ENCODE measurements at places on chromosomes 2 and 18.

GRCh38 chr2:120659275-120659977 lies 76.2 kb upstream of the GLI2 start:
- no peak for DNase-seq

- DNase-seq = no peak
Measured at GRCh38 chr18:9243029-9243428, 91.5 kb upstream of the TWSG1 start.

DNA sequence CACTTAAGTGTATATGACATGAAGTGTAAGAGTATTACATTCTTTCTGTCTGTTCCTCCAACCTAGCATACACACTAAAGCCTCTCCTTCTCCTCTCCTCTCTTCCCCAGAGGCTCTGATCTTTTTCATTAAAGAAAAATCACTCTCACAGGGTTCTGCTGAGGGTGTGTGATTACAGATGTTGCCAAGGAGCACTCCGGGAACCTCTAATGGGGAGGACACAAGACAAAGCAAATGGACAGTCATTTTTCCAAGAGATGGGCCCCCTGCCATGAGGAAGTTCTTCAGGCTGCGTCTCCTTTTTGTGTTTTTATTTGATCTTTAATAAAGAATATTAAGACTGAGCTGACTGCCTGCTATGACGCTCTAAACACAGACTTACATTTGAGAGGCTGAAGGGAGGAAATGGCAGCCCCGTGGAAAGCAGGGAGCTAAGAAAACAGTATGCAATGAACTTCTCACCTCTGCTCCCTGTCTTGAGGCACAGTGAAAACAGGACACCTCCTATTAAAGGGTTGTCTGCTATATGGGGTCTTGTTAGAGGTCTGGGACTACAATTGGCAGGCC lies 578.1 kb downstream of the PIK3C3 start:
- DNase-seq = no peak

GRCh38 chr2:230908595-230909191 lies 16.3 kb downstream of the GPR55 start:
- DNase-seq = peak; percentile 14

DNA sequence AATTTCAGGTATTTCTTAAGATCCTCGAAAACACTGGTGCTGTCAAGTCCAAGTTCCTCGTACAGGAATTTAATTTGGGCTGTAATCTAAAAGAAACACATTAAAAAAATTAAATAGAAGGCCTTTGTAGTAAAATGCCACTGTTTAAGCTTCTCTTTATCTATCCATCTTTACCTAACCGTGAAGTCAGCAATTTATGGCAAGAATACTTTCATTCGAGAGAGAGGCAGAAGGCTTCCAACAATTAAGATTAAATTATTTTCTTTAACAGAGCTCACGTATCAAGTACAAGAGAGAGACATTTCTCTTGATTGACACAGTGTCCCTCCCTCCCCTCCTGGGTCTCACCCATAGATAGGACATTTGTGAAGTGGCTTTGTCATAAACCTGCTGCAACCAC lies 39.9 kb downstream of the PREPL start:
- DNase-seq = no peak

DNA sequence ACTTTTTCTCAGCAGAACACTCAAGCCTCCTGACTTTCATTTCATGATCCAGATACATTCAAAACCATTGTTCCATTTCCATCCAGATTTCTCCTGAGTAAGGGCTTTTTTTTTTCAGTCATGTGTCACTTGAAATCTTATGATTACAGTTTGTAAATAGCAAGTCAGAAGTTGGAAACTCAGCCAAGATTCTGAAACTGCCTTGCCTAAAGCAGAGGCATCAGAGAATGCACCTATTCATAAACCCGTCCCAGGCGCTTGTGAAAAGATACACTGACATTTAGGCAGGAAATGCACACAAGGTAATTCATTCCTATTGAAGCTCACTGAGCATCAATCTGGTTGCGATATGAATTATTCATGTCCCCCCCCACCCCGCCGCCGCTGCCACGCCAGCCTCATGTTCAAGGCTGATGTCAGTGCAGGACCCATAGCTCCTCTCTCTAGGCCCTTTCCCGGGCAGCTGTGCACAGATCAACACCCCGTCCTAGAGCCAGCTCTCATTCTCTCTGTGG lies 30.4 kb upstream of the MGAT4A start:
- no peak for DNase-seq

GRCh38 chr18:78540636-78541529 lies 438.7 kb upstream of the SALL3 start:
- no peak for DNase-seq

DNA sequence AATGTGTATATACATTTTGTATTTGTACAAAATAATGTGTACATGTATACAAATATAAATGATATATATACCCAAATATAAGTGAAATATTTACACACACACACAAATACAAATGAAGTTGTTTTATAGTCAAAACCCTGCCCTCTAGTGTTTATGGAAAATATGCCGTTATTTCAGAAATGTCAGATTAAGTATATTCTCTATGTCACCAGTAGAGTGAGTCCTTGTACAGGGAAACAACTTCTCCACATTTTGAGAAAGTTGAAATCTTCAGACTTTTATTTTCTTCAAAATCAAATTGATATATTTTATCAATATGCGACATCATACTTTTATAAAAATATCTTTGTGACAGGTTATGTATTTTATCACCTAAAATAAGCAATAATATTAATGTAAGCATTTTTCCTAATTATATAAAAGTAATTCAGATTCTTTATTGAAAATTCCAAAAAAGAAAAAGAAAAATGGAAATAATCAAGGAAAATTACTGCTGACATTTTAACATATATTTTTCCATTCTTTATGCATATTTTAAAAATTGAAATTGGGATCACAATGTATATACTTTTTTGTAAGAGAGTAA lies 22.4 kb downstream of the ARL6IP6 start:
- peak; percentile 29 for DNase-seq

DNA sequence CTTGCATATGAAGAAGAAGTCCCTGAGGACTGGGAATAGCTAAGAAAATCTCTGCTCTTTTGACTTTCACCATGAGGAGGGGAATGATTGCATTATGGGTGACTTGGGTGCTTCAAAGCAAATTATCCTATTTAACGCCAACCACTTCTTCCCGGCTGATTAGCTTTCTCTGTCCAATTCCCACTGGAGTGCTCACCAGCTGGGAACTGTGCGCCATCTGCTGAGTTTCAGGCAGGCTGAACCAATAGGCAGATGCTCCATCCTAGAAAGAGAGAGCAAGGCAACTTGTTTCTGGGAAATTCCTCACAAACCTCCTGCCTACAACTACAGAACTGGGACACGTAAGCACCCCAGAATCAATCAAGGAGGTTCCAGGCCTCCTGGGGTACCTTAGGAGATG lies 49.4 kb downstream of the POLE4 start:
- no peak for DNase-seq

- no peak for DNase-seq
Measured at GRCh38 chr2:217085543-217085942, 225.7 kb upstream of the TNP1 start.

DNA sequence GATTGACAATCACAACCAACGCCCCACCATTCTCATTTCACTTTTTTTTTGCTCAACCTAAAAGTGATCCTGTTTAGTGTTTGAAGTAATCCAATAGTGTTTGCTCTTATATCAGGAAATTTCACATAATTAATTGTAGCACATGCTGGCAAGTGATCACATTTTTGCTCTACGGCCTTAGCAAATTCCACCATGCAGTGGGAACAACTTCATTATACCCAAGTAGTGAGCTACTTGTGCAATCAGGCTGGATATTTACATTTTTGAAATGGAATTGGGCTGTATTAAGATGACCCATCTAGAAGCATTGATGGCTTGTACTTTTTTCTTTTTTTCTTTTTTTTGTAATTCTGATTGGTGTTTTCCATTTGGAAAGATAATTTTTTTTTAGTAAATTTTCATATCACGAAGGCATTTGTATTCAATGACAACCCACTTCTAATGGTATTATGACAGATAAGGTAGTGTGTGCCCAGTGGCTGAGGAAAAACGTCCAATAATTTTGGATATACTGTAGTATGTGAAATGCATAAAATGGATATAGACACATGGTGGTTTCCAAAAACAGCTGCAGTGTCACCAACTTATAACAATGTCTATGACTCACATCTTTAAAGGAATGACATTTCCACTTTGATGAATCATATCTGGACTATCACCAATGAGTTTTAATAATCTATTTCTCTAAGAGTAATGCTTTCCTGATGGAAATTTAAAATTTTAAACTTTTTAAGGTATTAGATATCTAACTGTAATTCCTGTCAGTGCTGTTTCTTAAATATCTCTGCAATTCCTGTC lies 130.6 kb downstream of the COL6A3 start:
- no peak for DNase-seq

- DNase-seq = no peak
Measured at GRCh38 chr2:60502144-60502543, 51.3 kb downstream of the BCL11A start.

GRCh38 chr2:190537765-190538164 lies 3.2 kb upstream of the NEMP2 start:
- no peak for DNase-seq

DNA sequence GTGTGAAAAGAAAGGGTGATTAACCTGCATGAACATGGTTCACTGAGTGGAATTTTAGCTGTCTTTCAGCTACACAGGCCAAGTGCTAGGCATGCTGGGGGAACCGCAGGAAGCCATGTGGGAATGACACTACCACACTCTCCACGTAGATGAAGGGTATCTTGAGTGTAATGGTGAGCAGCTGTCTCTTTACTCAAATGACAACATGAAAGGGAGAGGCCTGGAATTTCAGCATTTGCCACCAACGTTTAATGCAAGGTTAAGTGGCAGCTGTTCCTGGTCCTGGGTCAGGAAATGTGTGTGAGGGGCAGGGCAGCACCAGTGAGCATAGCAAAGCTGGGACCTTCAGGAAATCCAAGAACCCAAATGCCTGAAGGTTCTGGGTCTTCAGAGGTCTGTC lies 588.4 kb downstream of the SLC4A3 start:
- DNase-seq = no peak

- DNase-seq = peak; percentile 39
Measured at GRCh38 chr2:151111599-151112278, 149.9 kb downstream of the RBM43 start.

DNA sequence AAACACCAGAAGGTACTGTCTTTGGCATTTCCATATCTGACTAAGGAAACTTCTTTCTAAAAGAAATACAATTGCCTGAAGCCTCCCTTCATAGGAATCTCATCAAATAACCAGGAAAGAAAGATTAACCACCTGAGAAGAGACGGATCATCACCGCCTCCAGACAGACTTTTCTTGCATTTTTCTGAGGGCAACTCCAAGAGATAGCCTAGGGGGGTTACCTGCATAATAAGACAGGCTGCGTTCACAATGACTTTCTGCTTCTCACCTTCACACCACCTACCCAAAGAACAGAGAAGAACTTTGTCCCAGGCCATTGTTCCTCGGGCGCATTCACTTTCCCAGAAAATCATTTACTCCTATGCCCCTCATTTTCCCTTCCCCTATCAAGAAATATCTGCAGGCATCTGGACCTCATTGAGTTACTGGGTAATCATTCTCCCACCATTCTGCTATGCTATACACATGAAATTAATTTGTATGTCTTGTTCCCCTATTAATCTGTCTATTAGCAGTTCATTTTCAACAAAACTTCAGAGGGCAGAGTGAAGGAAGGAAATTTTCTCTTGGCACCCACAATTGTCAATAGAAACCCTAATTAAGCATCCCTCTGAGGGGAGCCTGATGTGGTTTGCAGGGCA lies 8.3 kb upstream of the POMC start:
- no peak for DNase-seq

- no peak for DNase-seq
Measured at GRCh38 chr2:67219651-67220050, 177.5 kb upstream of the ETAA1 start.

DNA sequence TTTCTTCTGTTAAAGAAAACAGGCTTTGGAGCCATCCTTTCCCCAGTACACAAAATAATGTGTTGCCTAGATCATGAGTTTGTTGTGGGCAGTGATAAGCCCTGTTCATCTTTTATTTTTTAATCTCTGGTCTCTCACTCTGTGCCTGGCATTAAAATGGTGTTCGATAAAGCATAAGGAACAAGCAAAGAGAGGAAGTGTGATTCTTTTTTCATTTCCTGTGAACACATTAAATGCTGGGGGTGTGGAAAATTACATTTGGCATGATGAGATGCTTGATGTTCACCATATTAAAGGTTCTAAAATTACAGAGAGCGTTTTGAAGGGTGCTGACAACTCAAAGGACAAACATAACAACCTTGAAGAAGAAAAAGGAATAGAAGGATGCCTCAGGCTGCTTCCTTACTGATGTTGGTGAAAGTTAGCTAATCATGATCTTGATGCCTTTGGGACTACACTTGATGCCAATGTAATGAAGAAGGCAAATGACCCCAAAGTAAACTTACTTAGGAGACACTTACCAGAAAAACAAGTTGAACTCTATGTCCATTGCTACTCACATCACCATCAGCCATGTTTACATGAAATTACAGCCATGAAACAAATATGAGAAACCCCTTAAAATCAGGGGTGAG lies 33.0 kb downstream of the TMEFF2 start:
- no peak for DNase-seq

DNA sequence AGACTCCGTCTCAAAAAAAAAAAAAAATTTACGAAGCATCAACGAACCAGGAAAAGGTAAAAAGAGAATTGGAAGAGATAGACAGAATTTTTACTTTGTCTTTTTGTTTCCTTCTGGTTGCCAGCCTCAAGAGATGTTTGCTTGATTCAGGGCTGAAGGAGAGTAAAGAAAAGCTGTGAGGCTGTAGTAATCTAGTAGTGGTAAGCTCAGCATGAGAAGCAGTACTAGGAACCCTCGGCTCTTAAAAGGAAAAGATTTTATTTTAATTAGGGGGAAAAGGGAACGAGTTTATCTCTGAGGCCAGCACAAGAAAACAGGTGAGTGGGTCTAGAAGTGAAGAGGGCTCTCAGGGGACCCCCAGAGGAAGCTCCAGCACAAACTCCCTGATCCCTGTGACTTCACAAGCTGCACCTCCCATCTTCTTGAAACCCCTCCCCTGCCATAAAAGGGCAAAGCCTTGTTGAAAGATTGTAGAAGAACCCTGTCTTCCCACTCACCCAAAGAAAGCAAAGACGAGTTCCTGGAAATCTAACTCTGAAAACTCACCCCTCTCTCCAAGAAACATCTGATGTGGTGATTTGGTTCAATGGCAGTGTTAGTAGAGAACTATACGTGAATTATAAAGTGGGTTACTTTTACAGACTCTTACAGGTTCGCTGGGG lies 8.6 kb downstream of the RBMS1 start:
- no peak for DNase-seq

- no peak for DNase-seq
Measured at GRCh38 chr18:64244571-64244970, 95.7 kb upstream of the LINC00305 start.

- no peak for DNase-seq
Measured at GRCh38 chr2:174338671-174339560, 4.2 kb downstream of the SP9 start.

GRCh38 chr2:78416625-78417300 lies 608.7 kb upstream of the REG3G start:
- no peak for DNase-seq

DNA sequence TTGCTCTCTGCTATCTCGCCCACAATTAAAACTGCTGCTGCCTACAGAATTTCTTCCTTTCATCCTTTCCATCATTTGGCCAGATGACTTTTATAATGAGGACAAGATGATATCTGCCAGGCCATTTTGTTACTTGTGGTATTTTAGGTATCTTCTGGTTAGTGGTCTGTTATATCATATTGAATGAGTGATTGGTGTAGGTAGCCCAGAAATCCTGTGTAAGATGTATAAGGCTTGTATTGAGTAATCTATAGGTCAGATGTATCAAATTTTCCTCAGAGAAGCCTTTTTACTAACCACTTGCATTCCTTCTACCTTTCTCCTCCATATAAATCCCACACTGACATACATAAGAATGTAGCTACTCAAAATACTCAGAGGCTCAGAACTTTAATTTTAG lies 118.3 kb downstream of the UBR3 start:
- peak; percentile 15 for DNase-seq

- DNase-seq = peak; percentile 48
Measured at GRCh38 chr18:68454511-68455228, 260.2 kb downstream of the TMX3 start.

All from fibroblast of skin of left quadriceps (primary cell).